ENCODE measurements at places on chromosomes 5 and 9. TPM values are rescaled to one million over a fixed set of nuclear protein-coding genes. Genes with fewer than 3 reads are reported as not detected.

SLC35A4 gene
- 73.8 TPM for total RNA-seq

- DNase-seq: no peak
Observed at GRCh38 chr5:143154510-143155370, 248.7 kb downstream of the NR3C1 start.

MYOT gene
- total RNA-seq: 3.7 TPM

BHMT2 gene
- total RNA-seq: 11.0 TPM

- no peak for DNase-seq
Observed at GRCh38 chr5:61277190-61277589, 54.9 kb upstream of the ZSWIM6 start.

PHF2 gene
- total RNA-seq: 31.0 TPM

GRCh38 chr5:169764018-169764378 is 126.9 kb downstream of the DOCK2 start:
- no peak for DNase-seq

TERT gene
- not detected for total RNA-seq

- DNase-seq: no peak
Observed at GRCh38 chr9:16358751-16359150, 511.7 kb downstream of the BNC2 start.

DNA sequence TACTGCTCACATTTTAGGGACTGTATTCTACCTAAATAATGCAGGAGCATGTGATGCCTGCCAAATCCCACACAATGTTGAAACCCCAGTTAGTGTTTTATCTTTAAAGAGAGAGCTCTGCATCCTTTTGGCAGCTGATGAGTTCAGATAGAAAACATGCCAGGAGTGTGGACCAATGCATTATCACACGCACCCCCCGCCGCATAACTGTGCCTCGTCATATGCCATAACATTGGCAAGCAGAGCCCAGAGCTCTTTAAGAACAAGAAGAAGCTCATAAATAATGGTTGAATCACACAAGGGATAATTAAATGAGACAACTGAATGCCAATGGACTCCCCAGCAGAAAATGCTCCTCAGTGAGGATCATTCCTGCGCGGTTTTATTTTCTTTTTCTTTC is 52.8 kb upstream of the RORB start:
- DNase-seq: no peak

GRCh38 chr5:169874621-169875020 is 105.7 kb downstream of the INSYN2B start:
- DNase-seq: no peak

- no peak for DNase-seq
Observed at GRCh38 chr9:88748566-88749261, 213.7 kb downstream of the NXNL2 start.

DNA sequence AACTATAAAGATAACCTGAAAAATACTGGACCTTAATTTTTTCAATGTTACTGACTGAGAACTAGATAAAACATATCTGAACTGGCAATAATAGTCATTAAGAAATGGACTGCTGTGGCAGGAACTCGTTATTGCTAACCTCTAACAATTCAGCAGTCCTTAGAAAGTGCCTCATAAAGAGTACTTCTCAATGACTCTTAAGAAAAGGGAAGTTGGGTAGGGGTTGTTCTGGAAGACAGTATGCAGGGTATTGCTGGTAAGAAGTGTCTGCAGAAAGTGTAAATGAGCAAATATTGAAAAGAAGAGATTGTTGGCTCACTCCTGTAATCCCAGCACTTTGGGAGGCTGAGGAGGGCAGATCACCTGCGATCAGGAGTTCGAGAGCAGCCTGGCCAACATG is 27.9 kb downstream of the FOXD1 start:
- DNase-seq: no peak

PCDHB14 gene
- total RNA-seq: 9.4 TPM

C5orf22 gene
- 21.8 TPM for total RNA-seq

PFN3 gene
- total RNA-seq: not detected

PCDHGA9 gene
- 7.5 TPM for total RNA-seq

- no peak for DNase-seq
Observed at GRCh38 chr5:124134941-124135340, 611.5 kb downstream of the ZNF608 start.
